ENCODE measurements at places on chromosomes 6 and 20.

- peak; percentile 91 for DNase-seq
Observed at GRCh38 chr6:37691904-37692806, 5.5 kb downstream of the MDGA1 start.

GRCh38 chr6:13413466-13413862 is 73.9 kb downstream of the GFOD1 start:
- DNase-seq, result no peak

GRCh38 chr6:167471548-167471930 is 146.7 kb downstream of the TTLL2 start:
- no peak for DNase-seq

- no peak for DNase-seq
Observed at GRCh38 chr6:111477481-111477938, 5.5 kb downstream of the REV3L start.

DNA sequence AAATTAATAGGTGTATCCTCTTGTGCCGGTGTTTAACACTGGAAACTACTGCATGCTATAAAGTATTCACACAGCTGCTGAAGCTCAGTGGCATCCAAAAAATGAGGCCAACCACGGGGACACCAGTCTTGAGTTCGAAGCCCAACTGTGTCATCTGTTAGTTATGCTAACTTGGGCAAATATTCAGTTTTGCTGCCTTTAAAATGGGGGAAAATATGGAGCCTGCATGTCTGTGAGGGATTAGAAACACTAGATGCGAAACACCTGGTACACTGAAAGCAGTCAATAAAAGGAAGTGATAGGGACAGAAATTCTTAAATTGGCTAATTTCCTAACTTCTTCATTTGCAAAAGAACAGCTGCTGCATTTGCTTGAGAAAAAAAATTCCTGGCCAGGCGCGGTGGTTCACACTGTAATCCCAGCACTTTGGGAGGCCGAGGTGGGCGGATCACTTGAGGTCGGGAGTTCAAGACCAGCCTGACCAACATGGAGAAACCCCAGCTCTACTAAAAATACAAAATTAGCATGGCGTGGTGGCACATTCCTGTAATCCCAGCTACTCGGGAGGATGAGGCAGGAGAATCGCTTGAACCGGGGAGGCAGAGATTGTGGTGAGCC is 36.6 kb upstream of the MLIP start:
- no peak for DNase-seq

- no peak for DNase-seq
Observed at GRCh38 chr6:3418496-3419060, 38.3 kb downstream of the SLC22A23 start.

GRCh38 chr6:108782179-108783041 is 65.8 kb upstream of the ARMC2 start:
- DNase-seq, result peak; percentile 77

DNA sequence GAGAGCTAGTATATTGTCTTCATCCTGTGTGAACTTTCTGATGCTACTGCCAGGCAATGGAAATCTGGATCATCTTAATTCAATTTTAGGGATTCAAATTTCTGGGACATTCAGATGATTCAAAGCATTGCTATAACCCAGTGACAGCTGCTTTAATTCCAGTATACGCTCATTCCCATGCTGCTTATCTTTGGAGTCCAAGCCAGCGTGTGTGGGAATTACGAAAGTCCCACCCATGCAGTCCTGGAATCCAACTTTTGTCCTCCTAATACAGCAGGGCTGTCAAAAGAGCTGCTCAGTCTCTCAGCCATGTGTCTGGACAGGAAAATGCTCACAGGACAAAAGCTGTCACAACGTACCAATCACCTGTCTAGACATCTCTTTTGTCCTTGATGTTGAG is 219.8 kb downstream of the LAMA2 start:
- DNase-seq, result peak; percentile 18

DNA sequence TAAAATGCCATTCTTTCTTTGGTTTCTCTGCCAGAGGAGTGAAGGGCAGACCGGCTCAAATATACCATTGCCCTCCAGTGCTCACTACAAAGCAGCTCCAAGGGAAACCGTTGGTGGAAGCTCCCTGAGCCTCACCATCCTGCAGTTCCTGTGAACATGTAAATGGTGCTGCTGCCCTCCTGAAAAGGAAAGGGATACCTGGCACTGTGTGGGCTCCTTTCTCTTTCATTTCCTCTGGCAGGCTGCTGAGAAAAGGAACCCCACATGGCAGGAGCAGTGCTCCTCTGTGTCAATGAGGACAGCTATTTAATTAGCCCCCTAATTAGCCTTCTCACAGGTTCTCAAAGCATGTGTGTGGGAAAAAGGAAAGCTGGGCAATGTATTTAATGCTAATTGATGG is 142.5 kb downstream of the KLHL32 start:
- DNase-seq, result no peak

DNA sequence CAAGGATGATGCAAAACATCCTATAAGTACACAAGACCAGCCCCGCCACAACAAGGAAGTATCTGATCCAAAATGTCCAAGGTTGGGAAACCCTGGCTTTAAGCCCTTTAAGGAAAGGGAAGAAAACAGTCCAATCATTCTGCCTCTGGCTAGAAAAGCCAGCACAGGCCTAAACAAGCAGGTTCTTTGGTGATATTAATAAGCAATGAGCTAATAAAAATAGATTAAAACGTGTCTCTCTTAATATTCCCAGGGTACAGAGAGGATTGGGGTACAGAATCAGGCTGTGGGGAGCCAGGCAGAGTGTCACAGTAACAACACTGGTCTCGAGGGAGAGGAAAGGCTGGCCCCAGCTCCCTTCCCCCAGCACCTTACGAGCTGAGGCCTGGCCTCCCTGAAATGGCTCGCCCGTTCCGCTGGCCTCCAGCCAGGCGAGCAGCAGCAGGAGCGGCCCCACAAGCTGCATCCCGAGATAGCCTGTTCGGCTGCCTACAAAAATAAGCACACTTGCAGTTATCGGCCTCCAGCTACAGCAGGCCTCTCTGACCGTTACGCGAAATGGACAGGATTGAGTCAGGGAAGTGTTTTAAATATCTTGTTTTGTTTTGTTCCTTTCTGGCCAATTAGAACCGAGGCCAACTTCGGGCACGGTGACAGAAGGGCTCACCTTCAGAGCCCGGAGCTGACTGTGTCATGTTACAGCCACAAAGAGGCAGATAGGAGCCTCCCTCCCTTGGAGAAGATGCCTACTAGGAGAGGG is 4.0 kb upstream of the ZMYND8 start:
- peak; percentile 85 for DNase-seq

DNA sequence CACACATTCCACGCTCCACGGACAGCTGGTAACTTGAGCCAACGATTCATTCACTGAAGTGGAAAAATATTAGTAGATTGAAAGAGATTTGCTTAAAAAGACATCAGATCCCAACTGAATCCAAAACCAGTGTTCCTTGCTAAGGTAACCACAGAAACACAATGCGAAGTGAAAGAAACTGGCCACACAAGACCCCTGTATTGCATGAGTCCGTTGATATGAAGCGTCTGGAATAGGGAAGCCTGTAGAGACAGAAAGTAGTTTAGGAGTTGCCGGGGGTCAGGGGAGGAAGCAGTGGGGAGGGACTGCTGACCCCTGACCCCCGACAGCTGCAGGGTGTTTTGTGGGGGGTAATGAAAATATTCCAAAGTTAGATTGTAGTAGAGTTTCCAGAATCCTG is 10.0 kb downstream of the PCK1 start:
- DNase-seq, result no peak

DNA sequence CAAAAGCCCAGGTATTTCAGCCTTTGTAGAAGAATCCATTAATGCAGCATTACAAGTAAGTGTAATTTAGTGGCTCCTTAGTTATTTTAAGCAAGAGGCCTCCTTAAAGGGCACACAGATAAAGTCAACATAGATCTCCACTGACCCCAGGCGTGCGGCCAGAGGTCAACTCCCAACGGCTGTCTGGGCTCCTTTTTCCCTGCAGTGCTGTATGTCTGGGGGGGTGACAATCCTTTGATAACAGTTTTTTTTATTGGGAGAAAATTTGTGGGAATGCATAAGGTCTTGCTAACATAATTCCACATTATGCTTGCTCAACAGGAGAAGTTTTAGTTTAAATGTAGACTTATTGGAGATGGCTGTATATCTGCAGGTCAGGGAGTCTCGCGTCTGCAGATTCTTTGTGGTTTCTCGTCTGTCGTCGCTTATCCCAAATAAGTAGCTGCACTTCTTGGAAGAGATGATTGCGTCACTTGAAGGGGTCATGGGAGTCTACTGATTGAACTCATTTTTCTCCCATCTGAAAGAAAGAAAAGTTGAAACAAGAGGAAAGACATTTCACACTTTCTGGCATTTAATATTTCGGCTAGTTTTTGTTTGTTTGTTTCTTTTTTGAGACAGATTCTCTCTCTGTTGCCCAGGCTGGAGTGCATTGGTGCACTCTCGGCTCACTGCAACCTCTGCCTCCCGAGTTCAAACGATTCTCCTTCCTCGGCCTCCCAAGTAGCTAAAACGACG is 151.7 kb upstream of the AKAP12 start:
- DNase-seq, result no peak

- no peak for DNase-seq
Observed at GRCh38 chr20:64138276-64138815, 25.9 kb upstream of the MYT1 start.

DNA sequence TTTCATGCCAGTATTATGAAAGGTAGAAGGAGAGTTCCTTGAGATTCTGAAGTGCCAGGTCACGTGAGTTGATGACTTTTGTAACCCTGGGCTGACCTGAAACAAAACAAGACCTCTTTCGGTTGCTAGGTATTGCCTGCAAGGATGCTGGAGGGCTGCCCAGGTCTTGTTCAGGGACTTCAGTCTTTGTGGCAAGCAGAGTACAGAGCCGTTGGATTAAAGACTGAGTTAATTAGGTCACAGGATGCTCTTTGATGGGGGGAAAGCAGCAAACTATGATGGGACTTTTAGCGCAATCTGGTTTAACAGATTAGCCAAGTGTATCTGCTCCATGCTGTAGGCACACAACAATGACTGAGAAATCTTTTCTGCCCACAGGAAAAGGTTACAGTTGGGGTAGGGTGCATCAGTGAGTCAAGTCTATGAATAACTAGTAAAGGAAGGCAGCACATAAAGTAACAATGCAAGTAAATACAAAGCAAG is 12.8 kb upstream of the ELOVL5 start:
- DNase-seq, result peak; percentile 14

GRCh38 chr6:73832313-73832712 is 136.3 kb downstream of the CD109 start:
- DNase-seq, result no peak

DNA sequence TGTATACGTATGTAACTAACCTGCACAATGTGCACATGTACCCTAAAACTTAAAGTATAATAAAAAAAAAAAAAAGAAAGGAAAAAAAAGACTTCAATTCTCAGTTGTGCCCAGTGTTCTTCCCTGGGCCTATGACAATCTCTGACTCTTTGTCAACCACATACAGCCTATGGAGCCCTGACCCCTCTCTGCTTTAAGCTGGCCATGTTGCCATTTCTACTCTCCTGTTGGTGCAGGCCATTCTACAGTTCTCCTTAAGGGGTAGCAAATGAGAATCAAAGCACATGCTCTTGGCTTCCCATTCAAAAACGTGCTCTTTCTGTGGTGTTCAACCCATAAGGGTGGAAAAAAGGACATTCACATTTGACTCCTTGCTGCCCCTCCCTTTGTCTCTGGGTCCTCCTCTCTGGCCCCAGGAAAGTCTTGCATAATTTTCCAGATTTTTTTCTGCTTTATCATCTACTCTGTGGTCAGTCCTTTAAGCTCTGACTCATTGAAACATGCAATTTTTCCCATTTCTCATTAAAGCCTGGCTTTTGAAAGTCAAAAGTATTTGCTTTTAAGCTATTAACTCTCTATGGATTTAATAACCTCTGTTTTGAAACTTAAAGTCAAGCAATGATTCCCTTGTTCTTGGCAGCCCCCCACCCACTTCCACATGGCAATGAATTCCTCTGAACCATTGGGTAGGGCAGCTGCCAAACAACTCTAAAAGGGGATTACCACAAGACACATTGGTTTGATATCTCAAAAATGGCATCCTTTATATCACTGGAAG is 208.6 kb upstream of the MCHR2 start:
- no peak for DNase-seq

DNA sequence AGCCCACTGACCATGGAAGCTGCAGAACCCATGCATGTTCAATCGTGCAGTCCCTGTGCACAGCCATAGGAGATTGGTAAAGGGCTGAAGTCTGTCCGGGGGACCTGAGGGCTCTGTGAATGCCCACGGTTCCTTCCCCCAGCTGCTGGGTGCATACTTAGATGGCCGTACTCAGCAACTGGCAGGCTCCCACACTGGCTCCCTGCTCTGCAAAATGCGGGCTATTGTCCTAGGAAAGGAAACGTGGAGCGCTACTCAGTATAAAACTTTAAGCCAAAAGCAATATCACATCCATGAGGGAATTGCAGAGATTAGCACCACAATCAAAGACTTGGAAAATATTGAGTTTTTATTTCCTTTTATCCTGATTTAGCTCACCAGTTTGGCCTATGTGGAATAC is 202.0 kb downstream of the WDR27 start:
- no peak for DNase-seq

GRCh38 chr6:112951829-112952228 is 604.7 kb downstream of the RFPL4B start:
- no peak for DNase-seq

DNA sequence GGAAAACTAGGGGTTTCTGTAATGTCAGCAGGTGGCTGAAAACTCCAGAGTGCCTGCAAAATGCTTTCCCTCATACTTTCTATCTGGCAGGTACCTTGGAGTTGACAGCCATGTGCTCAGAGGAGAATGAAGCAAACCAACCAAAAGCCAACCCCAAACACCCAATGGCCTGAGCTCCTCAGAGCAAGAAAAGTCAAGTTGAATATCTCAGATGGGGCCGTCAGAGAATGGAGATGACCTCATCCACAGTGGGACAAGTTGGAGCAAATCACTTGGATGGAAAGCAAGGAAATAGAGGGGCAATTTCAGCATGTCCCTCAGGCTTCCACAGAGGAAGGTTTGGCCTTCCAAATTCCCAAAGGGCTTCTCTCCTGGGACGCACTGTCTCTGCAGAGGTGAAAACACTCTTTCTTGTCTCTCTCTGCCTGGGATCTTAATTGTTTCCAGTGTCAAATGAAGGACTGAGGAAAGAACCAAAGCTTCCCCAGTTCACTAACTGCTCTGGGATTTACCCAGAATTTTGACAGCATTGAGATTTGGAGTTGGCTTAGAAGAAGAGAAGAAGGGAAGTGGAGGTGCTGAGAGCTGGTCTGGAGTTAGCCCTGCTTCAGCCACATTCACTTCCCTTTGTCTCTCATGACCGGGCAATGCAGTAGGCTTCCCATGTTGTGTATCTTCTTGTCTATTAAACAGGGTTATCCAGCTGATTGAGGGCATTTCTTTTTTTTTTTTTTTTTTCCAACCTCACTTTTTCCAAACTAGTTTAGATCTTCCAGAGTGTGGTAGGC is 42.2 kb downstream of the PRND start:
- no peak for DNase-seq
